ENCODE measurements at places on chromosomes 4 and X. TPM values are rescaled to one million over a fixed set of nuclear protein-coding genes. Genes with fewer than 3 reads are reported as not detected.
A peak's percentile ranks its signal among the peaks of the same experiment; 100 is the strongest.

DNA sequence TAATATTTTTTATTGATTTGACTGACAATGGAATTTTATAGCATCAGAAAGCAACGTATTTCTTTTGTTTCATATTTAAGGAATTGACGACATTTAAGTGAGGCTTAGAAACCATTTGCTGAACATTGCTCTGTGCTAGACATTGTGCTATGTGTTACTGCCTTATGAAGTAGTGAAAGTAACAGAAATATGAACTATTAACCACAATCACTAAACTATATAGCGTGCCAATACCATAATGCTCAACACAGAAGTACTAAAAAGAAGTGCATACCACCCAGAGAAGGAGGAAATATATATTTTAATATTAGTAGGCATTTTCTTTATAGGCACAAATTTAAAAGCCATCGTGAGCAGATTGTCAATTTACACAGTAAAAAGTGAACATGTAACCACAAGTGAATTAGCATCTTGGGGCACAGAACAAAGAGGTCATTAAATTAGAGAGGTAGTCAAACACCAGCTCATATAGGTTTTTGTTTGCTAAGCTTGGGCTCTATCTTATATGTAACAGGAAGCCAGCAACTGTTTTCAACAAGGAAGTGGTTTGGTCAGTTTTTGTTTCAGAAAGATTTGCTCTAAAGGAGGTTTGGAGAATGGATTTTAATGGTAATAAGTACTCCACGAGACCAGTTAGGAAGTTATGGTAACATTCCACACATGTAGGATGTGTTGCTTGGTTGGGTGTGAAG is 270.7 kb downstream of the GRXCR1 start:
- no peaks in the 10 kb centered on the region for H3K36me3 ChIP-seq
- no peak overlapping the region for H3K27ac ChIP-seq
- DNase-seq, result no peak
- H3K4me1 ChIP-seq, result no peaks in the 10 kb centered on the region

DNA sequence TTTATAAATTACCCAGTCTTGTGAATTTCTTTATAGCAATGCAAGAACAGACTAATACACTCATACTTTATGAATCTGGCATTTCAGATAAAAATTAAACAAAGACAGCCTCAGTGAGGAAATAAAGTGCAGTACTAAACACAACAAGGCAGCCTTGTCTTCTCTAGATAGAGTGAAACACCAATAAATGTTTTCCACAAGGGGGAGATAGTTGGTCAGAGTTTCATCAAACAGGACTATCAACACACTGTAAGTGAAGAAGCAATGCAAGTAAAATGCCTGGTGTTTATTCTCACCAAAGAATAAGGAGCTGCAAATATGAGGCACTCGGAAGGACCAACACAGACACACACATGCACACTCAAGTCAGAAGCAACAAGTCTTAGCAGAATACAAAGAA is 62.8 kb downstream of the FAM9B start:
- DNase-seq, result peak; percentile 33
- H3K27ac ChIP-seq, result no peak overlapping the region
- no peaks in the 10 kb centered on the region for H3K4me1 ChIP-seq
- no peaks in the 10 kb centered on the region for H3K36me3 ChIP-seq
- no peak overlapping the region for H3K4me3 ChIP-seq
- no peaks in the 10 kb centered on the region for H3K27me3 ChIP-seq

- H3K4me3 ChIP-seq, result no peak overlapping the region
- H3K27me3 ChIP-seq, result no peaks in the 10 kb centered on the region
- no peak for DNase-seq
- no peak overlapping the region for H3K27ac ChIP-seq
- no peaks in the 10 kb centered on the region for H3K36me3 ChIP-seq
Measured at GRCh38 chrX:38923451-38923969, 122.3 kb downstream of the MID1IP1 start.

Gene STPG2
- 0.94 TPM for polyA plus RNA-seq

Gene RTL3
- polyA plus RNA-seq, result not detected

GRCh38 chrX:12360383-12360782 is 222.1 kb downstream of the FRMPD4 start:
- H3K4me3 ChIP-seq, result no peak overlapping the region
- H3K27ac ChIP-seq, result no peak overlapping the region
- H3K27me3 ChIP-seq, result no peaks in the 10 kb centered on the region
- no peaks in the 10 kb centered on the region for H3K36me3 ChIP-seq
- no peaks in the 10 kb centered on the region for H3K4me1 ChIP-seq

- H3K4me1 ChIP-seq, result peaks cover 6% of the 10 kb centered on the region
- no peak overlapping the region for H3K4me3 ChIP-seq
- DNase-seq, result no peak
- H3K27ac ChIP-seq, result no peak overlapping the region
- no peaks in the 10 kb centered on the region for H3K36me3 ChIP-seq
Measured at GRCh38 chrX:114532111-114532805, 51.6 kb upstream of the HTR2C start.

GRCh38 chr4:8844976-8845690 is 26.5 kb downstream of the HMX1 start:
- H3K4me3 ChIP-seq, result no peak overlapping the region
- no peak for DNase-seq
- H3K36me3 ChIP-seq, result no peaks in the 10 kb centered on the region
- H3K27ac ChIP-seq, result no peak overlapping the region
- peaks cover 32% of the 10 kb centered on the region for H3K27me3 ChIP-seq
- no peaks in the 10 kb centered on the region for H3K4me1 ChIP-seq

DNA sequence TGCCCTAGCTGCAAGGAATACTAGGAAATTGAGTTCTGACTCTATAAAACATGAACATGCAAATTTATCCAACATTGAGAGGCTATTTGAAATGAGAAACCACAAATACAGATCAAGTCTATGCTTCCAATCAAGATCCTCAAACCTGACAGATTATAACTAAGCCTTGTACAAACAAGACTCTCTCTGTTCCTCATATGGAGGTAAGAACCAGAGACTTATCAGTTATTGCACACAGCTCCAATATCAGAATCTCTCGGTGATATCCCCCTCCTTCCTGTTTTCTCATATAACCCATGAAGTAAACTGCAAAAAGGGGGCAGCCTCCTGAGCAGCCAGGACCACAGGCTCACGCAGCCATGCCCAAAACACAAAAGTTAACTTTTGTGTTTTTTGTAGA is 36.5 kb downstream of the FBXW7 start:
- H3K4me3 ChIP-seq, result no peak overlapping the region
- H3K27ac ChIP-seq, result no peak overlapping the region
- no peaks in the 10 kb centered on the region for H3K27me3 ChIP-seq

Gene GLRB
- polyA plus RNA-seq, result 5.2 TPM

Gene NSG1
- polyA plus RNA-seq, result 70.1 TPM

GRCh38 chrX:17627026-17627425 is 110.3 kb upstream of the SCML1 start:
- no peaks in the 10 kb centered on the region for H3K4me1 ChIP-seq
- H3K4me3 ChIP-seq, result no peak overlapping the region
- H3K27ac ChIP-seq, result no peak overlapping the region
- no peak for DNase-seq
- H3K36me3 ChIP-seq, result no peaks in the 10 kb centered on the region

GRCh38 chrX:153482376-153483015 is 12.1 kb upstream of the HAUS7 start:
- H3K4me3 ChIP-seq, result no peak overlapping the region
- no peak overlapping the region for H3K27ac ChIP-seq
- peaks cover 3% of the 10 kb centered on the region for H3K4me1 ChIP-seq
- no peaks in the 10 kb centered on the region for H3K36me3 ChIP-seq

DNA sequence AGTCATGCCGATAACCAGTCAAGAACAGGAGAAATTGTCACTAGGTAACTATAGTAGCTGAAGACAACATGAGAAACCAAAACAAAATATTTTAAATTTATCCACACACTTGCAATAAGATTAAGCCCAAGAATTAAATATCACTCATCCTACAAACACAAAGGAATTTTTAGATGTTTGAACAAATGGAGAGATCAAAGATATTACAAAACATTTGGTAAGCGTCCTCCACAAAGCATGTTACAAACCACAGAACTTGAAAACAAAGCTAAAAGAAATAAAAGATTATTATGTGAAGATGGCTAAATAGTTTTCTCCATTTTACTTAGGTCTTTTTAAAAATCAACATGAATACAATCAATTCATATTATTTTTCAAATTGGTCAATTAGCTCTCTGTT is 631.9 kb upstream of the INTU start:
- H3K27me3 ChIP-seq, result no peaks in the 10 kb centered on the region
- no peaks in the 10 kb centered on the region for H3K4me1 ChIP-seq
- H3K4me3 ChIP-seq, result no peak overlapping the region
- no peaks in the 10 kb centered on the region for H3K36me3 ChIP-seq
- H3K27ac ChIP-seq, result no peak overlapping the region
- DNase-seq, result no peak

Gene XAGE5
- polyA plus RNA-seq, result not detected

Gene TBX22
- polyA plus RNA-seq, result 0.26 TPM

GRCh38 chr4:25358515-25359275 is 18.4 kb upstream of the ANAPC4 start:
- no peak overlapping the region for H3K4me3 ChIP-seq
- peak; percentile 57 for DNase-seq
- no peaks in the 10 kb centered on the region for H3K27me3 ChIP-seq
- no peaks in the 10 kb centered on the region for H3K36me3 ChIP-seq

DNA sequence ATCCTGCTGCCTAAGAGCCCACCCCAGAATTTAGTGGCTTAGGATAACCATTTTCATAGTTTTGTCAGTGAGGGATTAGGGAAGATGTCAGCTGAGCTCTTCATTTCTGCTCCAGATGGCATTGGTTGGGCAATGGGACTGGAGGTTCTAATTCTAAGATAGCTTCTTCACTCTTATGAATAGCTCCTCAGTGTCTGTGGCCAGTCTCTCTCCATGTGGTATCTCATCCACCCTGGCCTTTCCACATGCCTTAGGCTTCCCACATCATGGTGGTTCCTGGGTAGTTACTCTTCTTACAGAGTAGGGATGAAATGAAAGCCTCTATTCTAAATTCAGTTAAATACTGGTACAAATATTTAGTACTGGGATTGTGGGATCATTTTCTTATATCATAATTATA is 31.3 kb downstream of the REPS2 start:
- no peaks in the 10 kb centered on the region for H3K27me3 ChIP-seq
- H3K4me1 ChIP-seq, result no peaks in the 10 kb centered on the region
- no peaks in the 10 kb centered on the region for H3K36me3 ChIP-seq
- no peak overlapping the region for H3K4me3 ChIP-seq

All from hepatocyte (in vitro differentiated cells).